ENCODE measurements at places on chromosomes 5 and 9.

DNA sequence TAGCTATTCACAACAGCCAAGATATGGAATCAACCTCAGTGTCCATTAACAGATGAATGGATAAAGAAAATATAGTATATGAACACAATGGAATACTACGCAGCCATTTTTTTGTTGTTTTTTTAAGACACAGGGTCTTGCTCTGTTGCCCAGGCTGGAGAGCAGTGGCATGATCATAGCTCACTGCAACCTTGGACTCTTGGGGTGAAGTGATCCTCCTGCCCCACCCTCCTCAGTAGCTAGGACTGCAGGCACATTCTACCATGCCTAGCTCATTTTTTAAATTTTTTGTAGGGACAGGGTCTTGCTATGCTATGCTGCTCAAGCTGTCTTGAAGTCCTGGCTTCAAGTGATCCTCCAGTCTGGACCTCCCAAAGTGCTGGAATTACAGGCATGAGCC, 38.5 kb downstream of the CERT1 start:
- no peak for DNase-seq

- DNase-seq = no peak
Measured at GRCh38 chr5:39531306-39531705, 106.5 kb upstream of the DAB2 start.

- DNase-seq = no peak
Measured at GRCh38 chr5:99900302-99900852, 634.8 kb upstream of the FAM174A start.

DNA sequence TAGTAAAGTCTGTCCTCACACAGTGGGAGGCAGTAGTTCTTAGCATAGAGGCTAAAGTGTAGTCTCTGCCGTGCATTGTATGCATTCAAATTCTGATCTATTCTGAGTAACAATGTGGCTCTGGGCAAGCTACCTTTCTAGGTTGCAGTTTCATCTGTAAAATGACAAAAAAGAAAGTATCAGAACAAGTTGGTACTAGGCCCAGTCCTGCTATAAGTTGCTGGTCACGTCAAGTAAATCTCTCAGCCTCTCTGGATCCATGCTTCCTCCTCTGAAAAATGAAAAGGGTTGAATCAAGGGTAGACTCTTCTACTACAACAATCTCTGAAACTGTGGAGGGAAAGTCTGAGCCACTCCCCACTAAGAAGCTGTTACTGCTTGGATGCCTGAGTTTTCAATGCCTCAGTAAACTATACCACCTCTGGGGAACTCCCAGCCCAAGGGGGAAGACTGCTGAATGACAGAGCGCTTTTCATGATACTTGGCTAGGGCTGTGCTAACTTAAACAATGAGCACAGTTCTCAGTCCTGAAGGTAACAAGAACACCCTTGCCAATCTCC, 34.5 kb upstream of the SPARC start:
- DNase-seq = no peak

- DNase-seq = no peak
Measured at GRCh38 chr5:139344177-139344576, 2.5 kb downstream of the PAIP2 start.

- DNase-seq = no peak
Measured at GRCh38 chr9:93118863-93119702, 15.0 kb downstream of the NINJ1 start.

DNA sequence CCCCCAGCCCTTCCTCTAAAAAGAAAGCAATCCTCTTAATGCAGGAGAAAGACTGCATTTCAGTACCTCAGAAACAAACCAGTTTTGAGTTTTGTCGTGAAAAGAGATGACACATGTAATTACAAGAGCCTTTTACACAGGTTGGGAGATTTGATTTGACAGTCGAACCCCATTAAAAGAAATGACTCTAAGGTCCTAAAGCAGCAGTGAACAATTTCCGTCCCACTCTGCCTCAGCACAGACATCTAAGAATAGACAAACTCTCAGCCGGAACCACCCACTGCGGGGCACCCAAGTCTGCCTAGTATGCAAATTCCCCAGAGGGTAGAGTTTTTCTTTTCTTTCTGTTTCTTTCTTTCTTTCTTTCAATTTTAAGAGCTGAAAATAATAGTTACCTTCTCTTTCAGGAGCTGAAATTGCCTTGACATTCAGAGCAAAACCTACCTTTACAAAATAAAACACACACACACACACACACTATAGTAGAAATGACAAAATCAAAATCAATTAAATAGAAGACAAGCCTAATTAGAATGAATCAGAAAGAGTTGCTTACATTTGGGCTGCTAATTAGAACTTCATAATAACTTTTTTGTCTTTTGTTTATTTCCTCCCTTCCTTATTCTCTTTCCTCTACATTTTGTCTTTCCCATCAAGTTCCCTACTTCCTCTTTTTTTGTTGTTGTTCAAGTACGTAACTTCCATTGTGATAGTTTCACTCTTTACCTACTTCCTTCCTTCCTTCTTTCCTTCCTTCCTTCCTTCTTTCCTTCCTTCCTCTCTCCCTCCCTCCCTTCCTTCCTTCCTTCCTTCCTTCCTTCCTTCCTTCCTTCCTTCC, 65.1 kb downstream of the BASP1 start:
- DNase-seq = no peak

DNA sequence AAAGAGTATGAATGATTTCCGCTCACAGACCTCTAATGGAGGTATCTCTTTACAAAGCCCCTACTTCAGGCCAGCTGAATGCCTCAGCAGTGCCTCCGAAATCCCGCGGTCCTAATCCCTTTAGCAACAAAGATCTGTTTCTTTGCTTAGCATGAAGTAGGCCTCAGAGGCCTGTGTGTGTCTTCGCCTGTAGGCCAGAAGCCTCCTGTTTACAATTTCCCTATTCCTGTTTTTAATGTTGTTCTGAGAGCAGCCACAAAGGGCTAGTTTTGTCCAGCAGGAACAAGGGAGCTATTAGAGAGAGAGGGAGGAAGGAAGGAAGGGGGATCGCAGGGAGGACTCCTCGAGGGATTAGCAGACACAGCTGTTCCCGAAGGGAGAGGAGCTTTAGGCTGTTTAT, 166.4 kb upstream of the SPRY4 start:
- no peak for DNase-seq

DNA sequence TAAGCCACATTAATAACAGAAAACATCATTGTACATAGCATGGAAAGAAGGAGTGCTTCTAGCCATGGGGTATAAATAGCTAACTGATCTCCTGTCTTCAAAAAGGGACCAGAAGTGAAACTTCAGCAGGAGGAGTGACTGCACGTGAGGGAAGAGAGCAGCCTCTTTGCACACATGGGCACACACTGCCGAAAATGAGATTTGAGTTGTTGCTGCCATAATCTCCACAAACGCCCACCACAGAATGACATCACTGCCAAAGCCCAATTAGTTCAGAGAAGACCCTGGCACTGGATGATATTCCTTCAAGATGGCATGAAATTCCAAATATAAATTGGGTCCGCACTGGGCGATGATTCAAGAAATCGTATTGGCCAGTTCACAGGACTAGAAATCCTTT, 238.9 kb upstream of the NR4A3 start:
- DNase-seq = no peak

DNA sequence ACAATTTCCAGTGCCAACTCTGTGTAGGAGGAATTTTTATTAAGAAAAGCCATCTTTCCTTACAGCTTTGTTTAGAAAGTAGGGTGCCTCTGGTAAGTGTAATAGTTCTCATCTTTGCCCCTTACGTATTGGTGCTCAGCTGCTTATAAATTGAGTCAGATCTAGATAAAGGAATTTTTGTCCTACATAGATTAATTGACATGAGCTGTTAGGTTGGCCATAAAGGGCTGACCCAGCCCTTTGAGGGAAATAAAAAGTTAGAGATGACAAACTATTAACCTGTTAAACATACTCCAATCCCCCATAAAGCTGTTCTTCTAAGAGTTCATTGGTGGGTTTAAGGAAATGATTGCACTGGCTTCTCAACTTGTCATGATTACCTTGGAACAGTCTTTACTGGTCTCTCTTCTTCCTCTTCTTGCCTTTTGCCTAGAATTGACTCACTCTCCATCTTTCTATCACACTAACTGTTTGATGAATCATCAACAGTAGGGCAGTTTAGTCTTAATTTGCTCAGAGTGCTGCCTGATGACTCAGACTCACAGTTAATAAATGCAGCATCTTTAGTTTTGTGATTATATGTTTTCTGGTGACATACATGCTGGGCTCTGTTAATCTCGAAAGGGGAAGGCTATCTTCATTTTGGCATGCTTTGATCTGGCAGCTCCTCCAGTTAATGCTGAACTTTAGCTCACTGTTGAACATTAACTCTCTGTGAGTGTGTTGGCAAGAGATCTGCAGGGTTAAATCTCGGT, 51.7 kb downstream of the ARHGAP26 start:
- DNase-seq = peak; percentile 45

DNA sequence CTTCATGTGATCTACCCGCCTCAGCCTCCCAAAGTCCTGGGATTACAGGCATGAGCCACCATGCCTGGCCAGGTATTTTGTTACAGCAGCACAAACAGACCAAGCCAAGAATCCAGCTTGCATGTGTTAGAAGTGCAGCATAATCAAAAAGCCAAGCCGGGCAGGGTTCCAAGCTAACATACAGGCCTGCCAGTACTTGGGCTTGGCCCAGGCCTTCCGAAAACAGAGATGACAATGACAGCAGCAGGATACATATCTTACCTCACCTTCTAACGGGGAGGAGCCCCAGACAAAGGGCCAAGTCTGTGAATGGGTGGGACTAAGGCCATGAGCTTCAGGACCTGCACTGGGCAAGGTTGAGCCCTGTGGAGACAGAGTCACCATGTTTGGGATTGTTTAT, 91.4 kb upstream of the ZNF462 start:
- no peak for DNase-seq

DNA sequence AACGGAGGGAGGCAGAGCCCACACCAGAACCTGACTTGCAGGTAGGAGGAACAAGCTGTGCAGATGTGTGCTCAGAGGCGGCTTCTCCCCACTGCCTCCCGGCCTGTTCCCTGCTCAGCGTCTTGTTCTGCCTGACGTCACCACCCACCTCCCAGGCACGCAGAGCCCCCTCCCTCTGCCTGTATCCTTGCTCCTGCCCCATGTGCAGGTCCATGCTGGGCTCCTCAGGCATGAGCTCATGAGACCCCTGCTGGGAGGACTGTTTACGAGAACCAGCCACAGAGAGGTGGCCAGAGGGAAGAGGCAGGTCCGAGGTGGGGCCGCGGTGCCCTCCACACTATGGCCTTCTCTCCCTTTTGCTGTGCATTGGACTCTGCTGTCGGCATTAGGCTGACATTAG, 45.5 kb downstream of the SLC6A3 start:
- DNase-seq = no peak

DNA sequence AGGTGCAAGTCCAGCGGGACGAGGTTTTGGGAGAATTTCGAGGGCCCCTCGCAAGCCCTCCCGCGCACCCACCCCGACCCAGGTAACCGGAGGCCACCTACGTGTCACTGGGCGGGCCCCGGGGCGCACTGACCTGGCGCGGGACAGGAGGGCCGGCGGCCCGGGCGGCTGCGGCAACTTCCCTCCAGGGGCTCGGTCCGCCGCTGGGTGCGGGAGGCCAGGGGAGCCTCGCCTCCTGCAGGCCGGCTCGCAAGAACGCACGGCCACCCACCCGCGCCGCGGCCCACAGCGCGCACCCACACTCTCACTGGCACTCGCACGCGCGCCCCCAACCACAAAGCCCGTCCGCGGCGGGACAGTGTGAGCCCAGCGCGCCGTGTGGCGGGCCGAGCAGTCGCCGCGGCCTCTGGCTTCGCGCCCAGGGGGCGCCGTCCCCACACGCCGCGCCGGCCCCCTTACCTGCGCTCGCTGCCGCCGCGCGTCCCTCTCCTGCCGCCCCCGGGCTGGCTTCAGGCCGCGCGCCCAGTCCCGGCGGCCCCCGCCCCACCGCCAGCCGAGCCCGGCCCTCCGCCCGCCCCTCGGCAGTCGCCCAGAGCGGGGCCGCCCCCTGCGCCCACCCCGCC, 451 bp downstream of the LPAR1 start:
- DNase-seq = no peak

GRCh38 chr9:89639367-89639795, 34.6 kb downstream of the GADD45G start:
- no peak for DNase-seq

- DNase-seq = no peak
Measured at GRCh38 chr5:141735823-141736222, 53.8 kb upstream of the ARAP3 start.

GRCh38 chr9:126468141-126468825, 141.7 kb downstream of the MVB12B start:
- DNase-seq = no peak

- no peak for DNase-seq
Measured at GRCh38 chr5:79856456-79857055, 134.5 kb downstream of the MTX3 start.

- DNase-seq = no peak
Measured at GRCh38 chr9:38355517-38356120, 36.9 kb upstream of the ALDH1B1 start.

GRCh38 chr9:99093492-99093791, 11.5 kb upstream of the TGFBR1 start:
- DNase-seq = no peak

DNA sequence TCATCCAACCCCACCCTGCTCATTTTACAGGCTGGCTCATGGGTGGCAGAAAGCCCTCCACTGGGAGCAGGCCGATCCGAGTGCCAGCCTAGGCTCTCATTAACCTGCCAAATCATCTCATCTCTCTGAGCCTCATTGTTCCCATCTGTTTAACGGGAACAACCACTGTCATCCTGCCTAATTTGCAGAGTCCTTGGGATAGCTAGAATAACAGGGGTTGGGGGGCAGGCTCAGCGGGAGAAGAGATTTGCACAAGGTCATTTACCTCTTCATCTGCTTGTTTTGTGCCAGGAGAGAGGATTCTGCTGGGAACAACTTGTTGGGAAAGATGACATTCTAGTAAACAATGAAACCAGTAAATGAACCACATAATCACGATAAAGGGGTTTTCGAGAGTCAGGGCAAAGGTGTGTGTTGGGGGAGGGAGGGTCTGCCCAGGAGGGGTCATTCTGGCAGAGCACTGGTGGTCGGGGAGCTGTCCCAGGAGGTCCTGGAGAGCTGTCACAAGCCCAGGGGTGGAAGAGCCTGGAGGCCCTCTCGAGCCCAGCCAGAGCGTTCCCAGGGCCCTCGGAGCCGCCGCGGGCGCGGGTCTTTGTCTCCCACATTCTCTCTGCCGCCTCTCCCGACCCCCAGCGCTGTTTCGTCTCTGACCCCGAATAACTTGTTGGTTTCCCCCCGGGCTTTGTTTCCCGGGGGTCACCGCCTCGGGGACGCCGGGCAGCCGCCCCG, 22.8 kb upstream of the NDST1 start:
- DNase-seq = no peak

GRCh38 chr5:135246923-135247795, 151.9 kb downstream of the MACROH2A1 start:
- DNase-seq = peak; percentile 76

- no peak for DNase-seq
Measured at GRCh38 chr9:85534340-85534739, 207.4 kb downstream of the AGTPBP1 start.

GRCh38 chr9:22136461-22137096, 127.5 kb upstream of the CDKN2B start:
- peak; percentile 61 for DNase-seq

GRCh38 chr9:125393426-125393825, 131.8 kb downstream of the GAPVD1 start:
- DNase-seq = no peak

GRCh38 chr5:112686675-112687074, 51.0 kb upstream of the APC start:
- DNase-seq = no peak

- DNase-seq = no peak
Measured at GRCh38 chr9:136352682-136353081, 10.9 kb downstream of the DNLZ start.
